Peyer's patch (tissue), 4 donors: ENCODE measurements at places on chromosomes 4 and X. TPM values are rescaled to one million over a fixed set of nuclear protein-coding genes. Genes with fewer than 3 reads are reported as not detected.

The MAGED4 gene
- total RNA-seq: 45.4 TPM

DNA sequence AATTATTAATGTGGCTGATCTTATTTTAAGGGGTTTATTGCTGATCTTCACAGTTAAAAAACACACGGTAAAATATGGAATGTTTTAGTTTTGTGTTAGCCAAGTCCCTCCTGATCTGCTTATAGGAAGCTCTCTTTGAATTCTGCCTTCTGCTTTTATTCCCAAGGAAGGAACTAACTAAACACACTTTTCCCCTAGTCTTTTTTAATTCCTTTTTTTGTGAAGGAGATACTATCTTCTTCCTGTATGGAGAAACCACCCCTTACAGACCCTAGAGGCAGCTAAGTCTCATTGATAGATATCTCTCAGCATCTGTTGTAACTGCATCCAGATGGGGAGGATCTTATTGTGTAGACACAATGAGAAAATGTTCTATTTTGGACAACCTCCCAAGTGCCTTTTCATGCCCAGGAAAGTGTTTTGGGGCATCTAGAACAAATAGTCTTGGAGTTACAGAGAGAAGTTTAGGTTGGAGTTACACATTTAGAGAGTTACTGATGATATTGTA, 64.4 kb downstream of the AFF1 start:
- DNase-seq: no peak

The TKTL2 gene
- not detected for total RNA-seq

The PPP3CA gene
- 39.6 TPM for total RNA-seq

DNA sequence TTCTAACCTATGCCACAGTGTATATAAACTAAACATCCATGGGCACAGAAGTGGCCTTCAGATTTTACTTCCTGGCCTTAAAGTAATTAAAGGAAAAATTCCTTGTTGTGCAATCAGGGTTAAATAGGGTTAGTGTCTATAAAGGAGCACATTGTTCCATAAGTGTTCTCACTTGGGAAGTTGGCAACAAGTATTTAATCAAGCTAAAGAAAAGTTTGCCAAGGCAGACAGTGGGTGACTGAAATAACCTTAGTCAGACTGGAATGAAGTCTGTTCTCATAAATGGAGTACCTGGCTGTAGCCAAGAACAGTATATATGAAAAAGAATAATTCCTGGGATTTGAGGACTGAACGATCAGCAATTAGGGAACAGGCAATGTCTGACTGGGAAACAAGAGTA, 213.6 kb downstream of the HTR2C start:
- DNase-seq: no peak

The HTATSF1 gene
- total RNA-seq: 45.4 TPM

DNA sequence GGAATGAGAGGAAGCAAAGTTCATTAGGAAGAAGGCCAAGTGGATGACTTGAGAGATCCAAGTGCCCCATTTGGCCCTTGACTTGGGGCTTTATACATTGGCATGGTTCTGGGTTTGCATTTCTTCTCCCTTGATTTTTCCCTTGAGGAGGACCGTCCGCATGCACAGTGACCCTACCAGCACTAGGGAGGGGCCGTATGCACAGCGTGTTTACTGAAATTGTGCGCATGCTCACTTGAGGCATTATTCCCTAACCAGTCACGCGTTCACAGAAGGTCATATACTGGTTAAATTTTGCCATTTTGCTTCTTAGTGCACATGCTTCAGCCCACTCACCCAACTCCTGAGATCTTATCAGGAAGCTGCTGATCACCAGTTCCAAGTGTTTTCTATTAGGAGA, 35.1 kb downstream of the PAGE2 start:
- no peak for DNase-seq
